ENCODE measurements at places on chromosomes 13 and 19. TPM values are rescaled to one million over a fixed set of nuclear protein-coding genes. Genes with fewer than 3 reads are reported as not detected.

LENG9 gene
- polyA plus RNA-seq, result 0.20 TPM

ZNF470 gene
- polyA plus RNA-seq, result 2.1 TPM

CHMP2A gene
- 381 TPM for polyA plus RNA-seq

PSENEN gene
- polyA plus RNA-seq, result 66.3 TPM

PODNL1 gene
- 7.5 TPM for polyA plus RNA-seq

TTC9B gene
- polyA plus RNA-seq, result 0.30 TPM

DNA sequence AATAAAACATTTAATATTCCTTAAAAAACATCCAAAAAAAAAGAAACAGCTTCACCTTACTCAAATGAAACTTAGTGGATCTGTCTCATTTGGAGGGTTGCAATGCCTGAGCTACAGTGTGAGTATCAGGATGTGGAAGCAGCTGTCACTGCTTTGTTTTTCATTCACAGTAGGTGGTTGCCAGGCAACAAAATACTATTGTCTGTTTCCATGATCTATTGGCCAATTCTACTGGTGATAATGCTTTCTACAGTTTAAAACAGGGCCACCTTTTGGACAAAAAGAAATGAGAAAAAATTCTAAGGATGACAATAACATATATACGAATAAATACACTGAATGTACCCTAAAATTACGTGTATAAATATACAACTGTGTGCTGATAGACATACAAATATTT lies 3.0 kb downstream of the ENOX1 start:
- H3K27me3 ChIP-seq, result no peaks in the 10 kb centered on the region
- H3K4me3 ChIP-seq, result no peak overlapping the region
- H3K27ac ChIP-seq, result peak overlapping the region; percentile 33
- DNase-seq, result peak; percentile 56
- no peaks in the 10 kb centered on the region for H3K36me3 ChIP-seq

DNA sequence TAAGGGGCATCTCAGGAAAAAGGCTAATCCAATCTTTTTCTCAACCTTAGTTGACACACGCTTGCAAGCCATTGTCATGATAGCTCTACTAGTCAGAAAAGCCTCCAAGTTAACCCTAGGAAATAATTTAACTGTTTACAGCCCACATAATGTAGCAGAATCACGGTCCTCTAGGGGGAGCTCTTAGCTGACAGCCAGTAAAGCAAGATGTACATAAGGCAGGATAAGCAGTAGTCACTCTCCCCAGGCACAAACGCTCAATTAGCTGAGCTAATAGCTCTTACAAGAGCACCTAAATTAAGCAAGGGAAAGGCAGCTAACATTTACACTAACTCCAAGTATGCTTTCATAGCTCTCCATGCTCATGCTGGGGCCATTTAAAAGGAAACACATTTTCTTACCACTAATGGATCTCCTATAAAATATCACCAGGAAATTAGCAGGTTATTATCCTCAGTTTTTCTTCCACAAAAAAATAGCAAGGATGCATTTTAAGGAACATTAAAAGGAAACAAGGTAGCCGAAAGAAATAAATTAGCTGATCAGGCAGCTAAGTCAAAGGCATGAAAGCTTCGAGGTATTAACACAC lies 33.7 kb upstream of the ZSCAN5A start:
- H3K27ac ChIP-seq, result no peak overlapping the region
- peak overlapping the region; percentile 26 for H3K4me3 ChIP-seq
- peak; percentile 24 for DNase-seq

GRCh38 chr19:9917321-9917720 lies 19.0 kb downstream of the OLFM2 start:
- H3K27ac ChIP-seq, result no peak overlapping the region
- peak; percentile 81 for DNase-seq
- peaks cover 10% of the 10 kb centered on the region for H3K4me1 ChIP-seq

GRCh38 chr13:59425211-59425741 lies 738.5 kb downstream of the DIAPH3 start:
- peaks cover 10% of the 10 kb centered on the region for H3K4me1 ChIP-seq
- no peaks in the 10 kb centered on the region for H3K36me3 ChIP-seq
- H3K4me3 ChIP-seq, result no peak overlapping the region
- no peak for DNase-seq

GRCh38 chr13:84774111-84774510 lies 891.8 kb upstream of the SLITRK1 start:
- no peaks in the 10 kb centered on the region for H3K4me1 ChIP-seq
- no peak for DNase-seq
- no peak overlapping the region for H3K27ac ChIP-seq

- no peak overlapping the region for H3K27ac ChIP-seq
- no peak for DNase-seq
- H3K27me3 ChIP-seq, result no peaks in the 10 kb centered on the region
- no peaks in the 10 kb centered on the region for H3K4me1 ChIP-seq
Observed at GRCh38 chr13:44449999-44450821, 76.6 kb downstream of the SERP2 start.

- H3K36me3 ChIP-seq, result no peaks in the 10 kb centered on the region
- H3K4me3 ChIP-seq, result no peak overlapping the region
- no peaks in the 10 kb centered on the region for H3K27me3 ChIP-seq
- DNase-seq, result peak; percentile 2
Observed at GRCh38 chr19:22893855-22894270, 61.8 kb downstream of the ZNF723 start.

DNA sequence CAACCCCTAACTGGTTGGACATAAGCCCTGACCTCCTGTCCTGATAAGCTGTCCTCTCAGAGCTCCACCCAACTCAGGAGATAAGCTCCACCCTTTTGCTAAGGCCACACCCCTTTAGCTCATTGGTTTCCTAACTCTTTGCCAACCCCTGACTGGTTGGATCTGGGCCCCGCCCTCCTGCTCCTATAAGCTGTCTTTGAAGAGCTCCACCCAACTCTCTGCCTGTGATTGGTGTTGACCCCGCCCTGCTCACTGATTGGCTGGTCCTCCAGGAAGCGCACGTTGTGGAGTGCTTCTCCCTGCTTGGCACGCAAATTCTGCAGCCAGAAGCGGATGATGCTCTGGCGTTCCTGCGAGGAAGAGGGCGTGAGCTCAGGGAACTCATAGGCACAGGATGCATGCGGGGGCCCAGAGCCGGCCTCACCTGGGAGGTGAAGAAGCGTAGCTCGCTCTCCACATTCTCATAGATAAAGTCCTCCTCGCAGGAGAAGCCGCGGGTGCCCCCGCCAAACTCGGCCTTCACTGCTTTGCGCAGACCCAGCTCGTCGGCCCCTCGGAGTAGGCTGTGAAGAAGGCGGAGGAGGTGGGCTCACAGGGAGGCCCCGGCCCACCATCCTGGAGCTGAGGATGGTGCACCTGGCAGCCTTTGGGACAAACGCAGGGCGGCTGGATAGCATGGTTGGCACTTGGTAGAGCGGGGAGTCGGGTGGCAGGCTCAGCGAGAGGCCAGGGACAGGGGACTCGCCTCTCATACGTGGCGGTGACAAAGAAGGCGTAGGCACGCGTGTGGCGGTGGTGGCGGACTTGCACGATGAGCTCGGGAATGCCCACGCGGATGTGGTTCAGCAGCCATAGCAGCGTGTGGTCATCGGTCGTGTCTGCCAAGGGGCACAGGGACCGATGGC lies 1.7 kb downstream of the ANO8 start:
- H3K4me3 ChIP-seq, result no peak overlapping the region
- H3K36me3 ChIP-seq, result no peaks in the 10 kb centered on the region
- no peak overlapping the region for H3K27ac ChIP-seq
- peak; percentile 86 for DNase-seq
- H3K4me1 ChIP-seq, result no peaks in the 10 kb centered on the region
- no peaks in the 10 kb centered on the region for H3K27me3 ChIP-seq
